ENCODE measurements at places on chromosomes 3 and 15.
A peak's percentile ranks its signal among the peaks of the same experiment; 100 is the strongest.

DNA sequence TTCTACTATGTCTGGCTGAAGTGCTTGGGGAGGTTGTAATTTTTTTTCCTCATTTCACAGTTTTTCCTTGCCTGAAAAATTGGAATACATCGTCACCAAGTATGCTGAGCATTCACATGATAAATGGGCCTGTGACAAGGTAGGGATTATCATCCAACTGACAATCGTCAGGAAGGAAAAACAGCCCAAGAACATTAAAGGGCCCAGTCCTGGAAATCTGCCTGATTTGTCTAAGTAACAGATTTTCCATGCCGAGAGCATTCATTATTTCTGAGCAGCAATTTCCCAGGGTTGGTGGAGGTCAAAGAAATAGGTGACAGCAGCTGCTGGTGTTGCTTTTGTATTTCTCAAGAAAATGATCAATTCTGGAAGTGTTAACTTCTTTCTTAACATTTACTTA is 226.0 kb upstream of the CHRM5 start:
- no peak for DNase-seq

DNA sequence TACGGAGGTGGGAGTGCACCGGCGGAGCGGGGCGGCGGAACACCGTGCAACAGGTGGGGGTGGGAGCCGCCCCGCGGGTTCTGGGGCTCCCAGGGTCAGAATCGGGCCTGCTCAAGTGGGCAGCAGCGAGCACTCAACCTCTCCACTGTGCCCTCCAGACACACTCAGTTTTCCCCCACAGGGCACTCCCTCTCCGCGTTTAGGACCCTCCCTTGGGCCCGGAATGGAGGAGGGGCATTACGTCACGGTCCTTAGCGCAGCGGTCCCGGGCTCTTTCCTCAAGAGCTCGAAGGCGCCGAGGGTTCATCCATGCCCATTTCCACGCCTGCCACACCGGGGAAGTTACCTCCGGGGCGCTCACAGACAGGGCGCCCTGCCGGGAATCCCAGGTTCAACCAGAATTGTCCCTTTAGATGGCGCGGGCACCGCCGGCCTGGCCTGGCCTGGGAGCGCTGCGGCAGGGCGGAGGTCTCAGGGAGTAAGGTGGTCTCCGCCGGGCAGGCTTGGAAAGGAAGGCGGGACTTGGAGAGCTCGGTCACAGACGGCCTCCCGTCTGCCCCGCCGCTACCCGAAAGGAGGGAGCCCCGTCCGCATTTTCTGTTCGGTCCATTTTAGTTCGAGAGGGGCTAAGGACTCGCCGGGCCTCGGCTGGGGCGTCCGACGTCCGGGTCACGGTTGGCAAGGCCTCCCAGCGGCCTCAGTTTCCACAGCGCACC is 5.1 kb downstream of the RNU6-1 start:
- no peak for DNase-seq

DNA sequence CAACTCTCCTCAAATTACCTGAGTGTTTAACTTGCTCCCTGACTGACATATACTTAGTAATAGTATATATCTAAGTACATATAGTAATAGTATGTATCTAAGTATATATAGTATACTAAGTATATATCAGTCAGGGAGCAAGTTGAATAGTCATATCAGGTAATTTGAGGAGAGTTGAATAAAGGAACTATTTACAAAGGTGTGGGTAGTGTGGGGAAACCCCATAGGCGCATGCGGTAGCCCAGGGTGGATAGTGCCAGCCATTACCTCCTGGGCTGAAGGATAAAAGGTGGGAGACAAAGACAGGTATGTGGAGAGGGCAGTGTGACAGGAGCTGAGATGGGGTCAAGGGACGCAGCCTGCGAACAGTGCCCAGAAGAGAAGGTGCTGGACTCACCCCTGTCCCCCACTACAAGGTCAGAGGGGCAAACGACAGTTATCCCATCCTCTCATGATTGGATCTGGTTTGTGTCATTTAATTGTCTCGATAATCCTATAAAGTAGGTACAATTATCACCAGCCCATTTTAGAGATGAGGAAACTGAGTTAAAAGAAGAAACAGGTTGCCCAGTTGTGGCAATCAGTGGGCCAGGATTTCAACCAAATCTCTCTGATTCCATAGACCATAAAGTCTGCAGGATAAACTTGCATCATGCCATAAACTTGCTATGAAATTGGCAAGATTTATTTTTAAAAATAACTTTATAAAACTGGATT is 34.1 kb upstream of the TPM1 start:
- no peak for DNase-seq

DNA sequence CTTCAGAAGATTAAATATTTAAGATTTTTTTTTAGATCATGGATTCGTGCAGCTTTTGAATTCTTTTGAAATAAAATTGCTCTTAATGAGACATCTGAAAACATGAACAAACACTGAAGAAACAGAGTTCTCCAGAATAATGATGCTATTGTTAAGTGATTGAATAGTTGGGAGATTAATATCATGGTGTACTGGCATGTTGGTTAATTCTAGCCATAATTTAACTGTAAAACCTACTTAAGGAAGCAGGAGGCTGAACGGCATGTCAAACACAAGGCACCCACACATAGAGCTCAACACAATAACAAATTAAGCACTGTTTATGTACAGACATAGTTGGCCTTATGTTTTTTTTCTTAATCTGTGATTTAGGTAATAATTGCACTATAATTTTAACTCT is 185.6 kb downstream of the RBMS3 start:
- DNase-seq = no peak

DNA sequence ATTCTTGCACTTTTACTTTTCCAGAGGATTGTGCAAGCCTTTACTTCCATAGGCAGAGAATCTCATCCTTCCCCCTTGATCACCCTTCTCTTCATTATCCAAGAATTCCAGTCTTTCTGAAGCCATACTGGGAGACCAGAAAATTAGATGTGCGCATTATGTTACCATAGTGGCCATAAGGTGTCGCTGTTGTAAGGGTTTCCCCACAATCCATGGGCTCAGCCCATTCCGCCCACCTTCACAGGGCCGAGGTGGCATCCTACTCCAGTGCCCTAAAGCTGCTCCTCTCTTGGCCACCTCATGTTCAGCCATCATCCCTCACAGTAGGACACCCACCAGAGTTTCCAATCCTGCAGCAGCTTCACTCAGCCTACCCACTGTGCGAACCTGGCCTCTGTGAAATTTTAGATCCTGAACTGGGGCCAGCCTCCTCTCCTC is 35.0 kb downstream of the CTSH start:
- peak; percentile 54 for DNase-seq

DNA sequence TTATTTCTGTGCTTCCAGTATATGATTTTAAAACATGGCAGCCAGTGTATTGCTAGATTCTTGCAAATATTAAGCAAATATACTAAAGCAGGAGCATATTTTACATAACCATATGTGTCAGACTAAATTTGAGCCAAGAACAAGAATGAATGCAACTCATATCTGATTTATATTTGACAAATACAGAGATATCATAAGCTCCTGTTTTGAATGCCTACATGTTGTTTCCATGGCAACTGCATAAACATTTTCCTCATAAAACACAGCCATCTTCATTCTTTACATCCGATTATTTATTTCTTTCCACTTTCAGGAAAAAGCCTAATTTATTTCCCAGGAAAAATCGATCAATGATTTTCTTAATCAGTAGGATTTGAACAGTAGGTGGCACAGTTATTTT is 172.2 kb upstream of the TSPAN3 start:
- DNase-seq = peak; percentile 18

DNA sequence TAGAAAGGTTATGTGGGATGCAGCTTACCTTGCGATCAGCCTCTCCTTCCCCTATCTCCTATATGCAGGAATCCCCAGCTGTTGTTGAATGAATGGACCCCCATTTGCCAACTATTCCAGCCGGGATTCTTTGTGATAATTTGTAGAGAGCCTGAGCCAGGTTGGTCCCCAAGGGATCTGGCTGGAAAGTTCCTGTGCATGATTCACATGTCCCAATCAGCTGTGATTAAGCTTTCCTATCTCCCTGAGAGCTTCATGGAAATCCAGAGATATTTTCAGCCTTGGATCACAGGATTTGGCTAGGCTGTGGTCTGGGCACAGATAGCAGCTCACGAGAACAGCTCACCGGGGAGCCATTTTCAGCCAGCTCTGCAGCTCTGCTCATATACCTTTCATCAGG is 76.7 kb downstream of the ARNT2 start:
- peak; percentile 62 for DNase-seq

DNA sequence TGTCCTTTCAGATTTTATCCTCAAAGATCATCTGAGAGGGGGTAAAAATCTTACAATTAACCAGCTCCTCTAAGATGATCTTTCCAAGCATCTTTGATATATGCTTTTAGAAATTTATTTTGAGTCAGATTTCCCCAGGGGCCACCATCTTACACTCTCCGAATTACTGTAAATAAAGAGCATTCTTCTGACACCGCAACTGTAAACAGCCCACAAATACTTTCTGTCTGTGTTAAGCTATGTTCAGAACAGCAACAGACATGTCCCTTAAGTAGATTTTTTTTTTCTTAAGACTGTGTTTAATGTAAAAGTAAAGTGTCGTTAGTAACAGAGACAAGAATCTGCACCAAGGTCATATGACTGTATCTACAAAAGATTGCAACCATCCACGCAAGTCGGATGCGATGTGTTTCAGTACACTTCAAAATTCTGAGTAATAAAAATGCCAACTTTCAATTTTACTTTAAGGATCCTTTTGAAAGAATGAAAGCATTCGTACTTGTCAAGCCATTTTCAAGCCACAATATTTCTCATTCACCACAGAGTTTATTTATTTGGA is 159.0 kb upstream of the KCNH8 start:
- no peak for DNase-seq
